Activated CD4-positive, alpha-beta T cell treated with anti-CD3 and anti-CD28 coated beads, Interleukin-2, amount 10 ng/mL, durations not matched to agents 24 days and 14 days (primary cell): ENCODE measurements at places on chromosomes 2 and 18. TPM values are rescaled to one million over a fixed set of nuclear protein-coding genes. Genes with fewer than 3 reads are reported as not detected.

TTC39C gene
- total RNA-seq, result 28.8 and 29.2 TPM in 2 replicates

DNA sequence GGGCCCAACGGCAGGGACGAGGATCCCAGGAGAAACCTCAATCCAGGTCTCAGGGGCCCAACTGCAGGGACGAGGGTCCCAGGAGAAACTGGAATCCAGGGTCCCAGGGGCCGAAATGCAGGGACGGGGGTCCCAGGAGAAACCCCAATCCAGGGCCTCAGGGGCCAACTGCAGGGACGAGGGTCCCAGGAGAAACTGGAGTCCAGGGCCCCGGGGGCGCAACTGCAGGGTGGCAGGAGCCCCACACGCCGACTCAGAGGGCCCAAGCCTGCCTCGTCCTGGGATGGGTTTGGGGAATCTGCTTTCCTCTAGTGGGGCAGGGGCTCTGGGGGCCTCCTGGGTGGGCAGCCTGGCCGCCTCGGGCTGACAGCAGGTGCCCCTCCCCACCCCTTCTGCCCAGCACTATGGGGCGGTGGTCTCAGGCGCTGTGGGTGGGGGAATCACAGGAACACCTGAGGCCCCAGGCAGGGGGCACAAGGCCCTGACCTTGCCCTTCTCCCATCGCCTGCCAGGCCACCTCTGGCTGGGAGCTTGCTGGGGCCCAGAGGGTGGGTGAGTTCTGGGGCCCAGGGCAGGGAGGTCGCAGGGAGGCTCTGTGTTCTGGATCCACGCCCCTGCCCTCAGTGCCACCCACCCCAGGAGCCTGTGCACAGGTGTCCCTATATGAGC, 7.1 kb downstream of the RTP5 start:
- H3K4me3 ChIP-seq, result no peak overlapping the region
- peaks cover 4% of the 10 kb centered on the region for H3K27me3 ChIP-seq
- H3K4me1 ChIP-seq, result peaks cover 14% of the 10 kb centered on the region
- DNase-seq, result no peak
- no peak overlapping the region for H3K27ac ChIP-seq

GRCh38 chr18:50284255-50284885, 3.0 kb upstream of the MBD1 start:
- H3K4me3 ChIP-seq, result peak overlapping the region; percentile 15
- peaks cover 47% of the 10 kb centered on the region for H3K4me1 ChIP-seq
- peak overlapping the region; percentile 60 for H3K27ac ChIP-seq
- DNase-seq, result peak; percentile 62
- no peaks in the 10 kb centered on the region for H3K27me3 ChIP-seq

GRCh38 chr2:38376346-38377049, 575 bp downstream of the ATL2 start:
- no peaks in the 10 kb centered on the region for H3K27me3 ChIP-seq
- H3K4me1 ChIP-seq, result peaks cover 54% of the 10 kb centered on the region
- H3K27ac ChIP-seq, result peak overlapping the region; percentile 92

GATA6 gene
- not detected in 2 replicates for total RNA-seq

DNA sequence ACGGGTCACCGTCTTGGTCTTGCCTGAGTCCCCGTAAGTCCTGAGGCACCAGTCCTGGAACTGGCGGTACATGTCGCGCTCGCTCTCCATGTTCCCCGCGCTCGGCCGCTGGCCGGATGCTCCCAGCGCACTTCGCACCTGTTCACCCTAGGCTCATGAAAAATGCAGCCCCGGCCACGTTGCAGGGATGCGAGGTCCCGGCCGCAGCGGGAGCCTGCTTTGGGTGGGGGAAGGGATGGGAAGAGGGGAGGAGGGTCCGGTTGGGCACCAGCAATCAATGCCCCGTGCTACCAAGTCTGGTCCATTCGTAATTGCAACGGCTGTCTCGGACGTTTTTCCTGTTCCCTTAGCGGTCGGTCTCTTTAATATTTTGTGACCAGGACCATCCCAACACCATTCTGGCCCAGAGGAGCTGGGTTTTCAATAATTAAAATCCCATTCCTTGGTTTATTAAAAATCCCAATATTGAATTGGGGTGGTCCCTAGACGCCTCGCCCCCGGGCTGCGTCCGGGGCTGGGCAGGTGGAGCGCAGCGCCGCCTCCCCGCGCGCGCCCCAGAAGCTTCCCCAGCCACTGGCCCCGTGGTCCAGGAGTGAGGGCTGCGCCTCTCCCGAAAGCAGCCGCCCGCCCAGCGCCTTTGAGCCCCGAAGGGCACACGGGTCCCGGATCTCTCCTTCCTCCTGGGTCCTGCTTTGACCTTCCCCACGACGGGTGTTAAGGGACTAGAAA, 1.4 kb downstream of the NOL4 start:
- no peaks in the 10 kb centered on the region for H3K36me3 ChIP-seq
- H3K4me3 ChIP-seq, result no peak overlapping the region
- DNase-seq, result no peak
- peaks cover 38% of the 10 kb centered on the region for H3K27me3 ChIP-seq

- no peaks in the 10 kb centered on the region for H3K27me3 ChIP-seq
- no peak overlapping the region for H3K4me3 ChIP-seq
- H3K36me3 ChIP-seq, result no peaks in the 10 kb centered on the region
Measured at GRCh38 chr18:25669741-25670140, 317.8 kb upstream of the ZNF521 start.
